ENCODE measurements at places on chromosomes 4 and X. TPM values are rescaled to one million over a fixed set of nuclear protein-coding genes. Genes with fewer than 3 reads are reported as not detected.

GPR34 gene
- total RNA-seq, result not detected

DSPP gene
- total RNA-seq, result not detected

TNIP3 gene
- total RNA-seq, result 0.32 TPM

NHSL2 gene
- 9.7 TPM for total RNA-seq

POU3F4 gene
- not detected for total RNA-seq

- DNase-seq, result no peak
Measured at GRCh38 chr4:37430718-37431416, 186.3 kb downstream of the NWD2 start.

GRCh38 chrX:68432648-68433047 lies 647 bp downstream of the OPHN1 start:
- no peak for DNase-seq

- no peak for DNase-seq
Measured at GRCh38 chr4:52622564-52622963, 36.5 kb downstream of the USP46 start.

DNA sequence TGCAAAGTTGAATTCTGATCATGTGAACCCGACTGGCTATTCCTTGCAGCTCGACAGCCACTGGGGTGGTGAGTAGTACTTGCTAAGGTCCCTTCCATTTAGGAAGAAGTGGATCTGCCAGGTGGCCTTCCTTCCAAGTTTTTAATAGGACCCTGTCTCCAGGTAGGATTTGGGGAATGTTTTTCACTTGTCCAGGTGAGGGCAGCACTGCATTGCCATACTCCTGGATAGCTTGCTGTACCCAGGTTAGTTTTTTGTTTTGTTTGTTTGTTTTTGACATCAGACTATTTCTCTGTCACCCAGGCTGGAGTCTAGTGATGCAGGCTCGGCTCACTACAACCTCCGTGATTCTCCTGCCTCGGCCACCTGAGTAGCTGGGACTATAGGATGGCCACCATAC lies 29.8 kb downstream of the SAGE1 start:
- no peak for DNase-seq

DNA sequence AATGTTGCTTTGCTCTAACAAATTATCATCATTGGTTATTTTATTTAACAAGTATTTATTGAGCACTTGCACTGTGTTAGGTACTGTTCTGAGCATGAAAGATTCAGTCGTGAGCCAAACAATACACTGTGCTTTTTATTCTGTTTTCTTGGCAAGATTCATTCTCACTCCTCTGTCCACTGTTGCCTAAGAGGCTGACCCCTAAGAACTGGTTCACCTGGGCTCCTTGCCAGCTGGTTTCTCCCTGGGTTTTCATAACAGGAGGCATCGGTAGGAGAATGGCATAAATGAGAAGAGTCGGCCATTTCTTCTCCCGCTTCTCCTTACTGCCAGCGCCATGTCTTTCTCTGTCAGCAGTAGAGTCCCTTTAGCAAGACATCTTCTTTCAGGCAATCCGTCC lies 243.7 kb upstream of the DIAPH2 start:
- no peak for DNase-seq

GRCh38 chr4:113607998-113608397 lies 153.5 kb downstream of the CAMK2D start:
- DNase-seq, result no peak

GRCh38 chr4:56272003-56272402 lies 115.3 kb downstream of the AASDH start:
- no peak for DNase-seq

DNA sequence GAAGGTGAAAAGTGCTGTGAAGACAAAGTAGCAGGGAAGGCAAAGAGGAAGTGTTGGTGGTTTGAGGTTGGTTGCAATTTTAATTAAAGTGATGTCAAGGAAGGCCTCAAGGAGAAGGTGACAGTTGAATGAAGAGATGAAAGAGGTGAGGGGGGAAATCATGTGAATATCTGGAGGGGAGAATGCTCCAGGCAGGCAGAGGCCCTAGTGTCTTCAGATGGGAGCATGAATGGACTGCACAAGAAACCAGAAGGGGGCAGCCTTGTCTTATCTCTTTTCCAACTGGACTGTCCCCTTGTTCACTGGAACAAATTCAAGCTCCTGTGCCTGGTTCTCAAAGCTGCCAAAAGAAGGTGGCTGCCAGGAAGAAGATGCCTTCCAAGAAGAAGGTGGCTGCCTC lies 68.4 kb downstream of the MAOB start:
- DNase-seq, result peak; percentile 10

GRCh38 chr4:112266823-112267222 lies 18.9 kb downstream of the TIFA start:
- DNase-seq, result peak; percentile 50

DNA sequence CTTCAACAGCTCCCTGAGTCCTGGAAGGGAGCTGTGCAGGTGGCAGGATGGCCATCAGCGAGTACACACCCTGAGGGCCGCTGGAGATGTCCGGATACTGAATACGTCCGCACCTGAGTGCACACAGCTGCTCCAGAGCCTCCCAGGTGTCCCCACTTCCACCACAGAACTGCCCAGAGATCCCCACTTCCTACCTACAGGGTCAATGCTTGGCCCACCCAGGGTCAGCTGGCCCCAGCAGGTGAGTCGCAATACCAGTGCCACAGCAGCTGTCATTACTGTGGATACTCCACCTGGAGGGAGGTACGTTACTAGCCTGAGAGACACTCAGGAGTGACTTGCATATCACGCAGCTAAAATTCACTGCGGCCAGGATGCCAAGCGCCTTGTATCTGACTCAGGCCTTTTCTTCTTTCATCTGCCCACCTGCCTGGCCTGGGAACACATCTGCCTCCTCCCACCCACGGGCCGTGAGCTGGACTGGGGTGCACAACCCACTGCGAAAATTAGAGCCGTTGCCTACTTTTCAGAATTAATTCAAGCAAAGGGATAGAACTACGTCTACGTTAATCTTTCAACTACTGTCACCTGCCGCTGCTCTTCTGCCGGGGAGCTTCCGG lies 9.4 kb downstream of the C4orf50 start:
- no peak for DNase-seq

- DNase-seq, result no peak
Measured at GRCh38 chr4:89215736-89216135, 91.9 kb downstream of the GPRIN3 start.

DNA sequence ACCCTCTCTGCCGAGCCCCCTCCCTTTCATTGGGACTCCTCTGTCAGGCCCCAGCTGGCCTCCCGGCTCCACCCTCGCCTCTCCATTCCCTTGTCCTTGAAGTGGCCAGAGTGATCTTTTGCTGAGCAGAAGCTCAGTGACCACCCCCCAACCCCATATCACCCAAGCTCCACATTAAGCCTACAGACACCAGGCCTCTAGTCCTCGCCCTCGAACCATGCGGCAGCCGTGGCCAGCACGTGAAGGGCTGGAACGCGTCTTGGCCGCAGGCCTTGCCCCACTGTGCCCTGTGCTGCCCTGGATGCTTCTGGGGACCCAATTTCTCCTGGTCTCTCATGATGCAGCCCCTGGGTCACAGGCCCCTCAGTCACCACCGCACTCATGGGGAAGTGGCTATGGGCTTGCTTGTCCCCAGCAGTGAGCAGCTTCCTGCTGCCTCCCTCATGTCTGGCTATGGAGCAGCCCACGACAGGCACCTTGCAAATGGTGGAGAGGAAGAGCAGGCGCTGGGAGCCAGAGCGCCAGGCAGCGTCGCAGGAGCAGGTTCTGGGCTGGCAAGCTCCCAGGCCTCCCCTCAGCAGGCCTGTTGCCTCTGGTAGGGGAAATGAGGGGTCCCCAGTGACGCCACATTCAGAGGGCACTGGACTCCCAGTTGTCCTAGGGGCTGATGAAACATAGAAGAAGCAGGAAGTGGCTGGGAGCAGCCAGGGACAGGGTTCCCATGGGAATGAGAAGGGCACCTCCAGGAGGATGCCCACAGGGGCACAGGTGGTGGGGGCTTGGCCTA lies 757 bp upstream of the SRPK3 start:
- DNase-seq, result no peak
